ENCODE measurements at places on chromosomes 12 and 14.

GRCh38 chr14:53620890-53621289, 335.7 kb downstream of the BMP4 start:
- no peak for DNase-seq

DNA sequence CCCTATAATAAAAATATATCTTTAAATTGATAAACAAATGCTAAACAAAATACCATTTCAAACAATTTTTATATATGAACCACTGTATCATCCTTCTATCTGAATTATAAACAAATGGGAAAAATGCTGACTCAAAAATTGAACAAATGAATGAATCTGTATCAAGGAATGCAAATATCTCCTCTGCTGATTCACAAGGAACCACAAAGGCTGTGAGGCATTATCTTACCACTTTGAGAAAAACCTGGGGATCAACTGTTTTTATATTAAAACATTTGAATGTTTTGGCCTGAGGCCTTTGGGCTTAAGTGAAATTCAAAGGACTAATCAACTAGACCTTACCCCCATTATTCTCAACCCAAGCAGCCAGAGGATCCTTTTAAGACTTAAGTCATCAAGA, 86.3 kb downstream of the EML5 start:
- DNase-seq: no peak

DNA sequence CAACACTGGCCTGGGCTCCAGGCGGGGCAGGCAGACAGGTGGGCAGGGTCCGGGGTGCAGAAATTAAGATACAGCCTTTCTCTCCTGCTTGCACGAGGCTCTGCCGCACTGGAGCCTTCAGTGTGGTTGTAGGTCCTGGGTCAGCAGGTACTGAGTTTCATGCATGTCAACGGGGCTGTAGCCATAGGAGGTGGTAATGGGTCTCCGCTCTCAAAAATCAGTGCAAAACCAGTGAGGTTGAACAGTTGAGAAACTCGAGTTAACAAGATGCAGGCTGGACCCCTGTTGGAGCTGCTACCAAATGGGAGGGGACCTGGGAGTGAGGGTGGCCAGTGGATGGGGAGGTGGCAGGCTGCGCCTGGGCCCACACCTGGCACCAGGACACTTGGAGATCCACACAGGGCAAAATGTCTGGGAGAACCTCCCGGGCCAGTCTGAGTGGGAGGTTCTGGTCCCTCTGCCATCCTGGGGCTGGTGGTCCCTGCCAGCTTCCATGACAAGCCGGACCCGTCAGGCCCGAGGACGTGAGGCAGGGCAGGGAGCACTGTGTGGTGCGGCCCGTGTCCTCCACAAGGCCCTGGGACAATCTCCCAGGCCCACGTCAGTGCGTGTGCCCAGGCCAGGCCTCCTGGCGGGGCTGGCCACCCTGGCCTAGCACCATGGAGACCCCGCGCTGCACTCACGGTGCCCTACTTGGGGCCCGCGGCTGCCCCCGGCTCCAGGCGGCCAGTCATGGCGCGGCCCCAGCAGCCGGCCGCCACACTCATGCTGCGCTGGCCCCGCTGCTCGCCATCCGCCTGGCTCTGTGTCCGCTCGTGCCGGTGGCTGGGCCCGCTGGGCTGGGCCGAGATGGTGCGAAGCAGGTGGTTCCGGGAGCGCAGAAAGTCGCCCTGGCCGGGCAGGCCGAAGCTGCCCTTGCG, 5.1 kb downstream of the ARL6IP4 start:
- no peak for DNase-seq

DNA sequence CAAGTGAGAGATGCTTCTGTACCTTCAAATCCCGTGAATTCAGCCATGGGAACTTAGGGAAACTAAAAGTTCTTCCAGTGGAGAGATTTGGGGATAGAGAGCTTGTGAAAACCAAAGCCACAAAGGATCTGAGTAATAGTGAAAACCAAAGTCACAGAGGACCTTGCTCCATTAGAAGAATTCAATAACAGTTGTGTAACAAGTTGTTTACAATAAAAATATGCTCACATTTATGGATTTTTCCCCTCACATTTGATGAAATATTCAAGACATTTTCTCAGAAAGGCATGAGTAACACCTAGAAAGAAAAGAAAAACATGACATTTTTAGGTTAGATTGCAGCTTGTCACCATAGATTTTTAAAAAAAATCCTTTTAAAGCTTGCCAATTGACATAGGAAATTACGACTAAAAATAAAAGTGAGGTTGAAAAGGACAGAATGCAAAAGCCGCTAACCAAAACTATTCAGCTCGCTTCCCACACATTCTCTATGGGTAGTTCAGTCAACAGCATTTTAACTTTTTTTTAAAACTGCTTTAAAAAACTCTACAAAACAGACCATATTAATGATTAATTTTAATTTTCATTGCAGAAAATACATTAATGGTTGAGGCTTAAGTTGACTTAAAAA, 113.2 kb downstream of the CAND1 start:
- DNase-seq: no peak

- no peak for DNase-seq
Measured at GRCh38 chr12:111155521-111155920, 213.4 kb downstream of the PHETA1 start.
